Left kidney (tissue), 8 donors: ENCODE measurements at places on chromosomes 3 and 15.

- no peak for DNase-seq
These were observed 19.0 kb downstream of the SLCO3A1 start for GRCh38 chr15:91872356-91873137.

DNA sequence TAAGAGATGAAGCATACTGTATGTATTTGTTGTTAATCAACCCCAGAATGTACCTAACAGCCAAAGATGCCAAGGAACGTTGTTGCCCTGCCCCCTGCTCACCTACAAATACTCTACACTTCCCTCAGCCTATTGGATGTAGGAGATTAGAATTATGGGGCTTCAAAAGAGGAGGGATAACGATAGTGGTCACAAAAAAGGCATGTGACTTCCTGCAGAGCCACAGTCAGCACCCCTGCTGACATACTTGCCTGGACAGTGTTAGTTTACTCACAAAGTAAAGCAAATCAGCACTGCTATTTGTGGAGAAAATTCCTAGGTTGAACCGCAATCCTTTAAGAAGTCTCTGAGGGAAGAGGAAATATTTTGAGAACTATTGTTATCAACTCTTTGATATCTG lies 37.9 kb downstream of the PARP15 start:
- DNase-seq = no peak

DNA sequence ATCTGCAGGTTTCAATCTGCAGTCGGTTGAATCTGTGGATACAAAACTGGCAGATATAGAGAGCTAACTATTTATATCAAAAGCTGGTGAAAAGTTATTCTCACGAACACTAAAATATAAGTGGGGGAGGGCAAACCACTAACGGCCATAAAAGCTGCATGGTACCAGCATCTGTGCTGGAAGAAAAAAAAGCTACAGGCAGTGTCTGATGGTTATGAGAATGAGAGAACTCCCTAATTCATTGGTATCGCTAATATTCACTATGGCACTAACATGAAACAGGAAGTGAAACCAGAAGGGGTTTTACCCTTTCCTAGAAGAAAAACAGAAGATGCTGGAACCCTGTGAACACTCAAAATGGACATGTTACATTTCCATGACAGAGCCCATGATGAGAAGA lies 15.9 kb downstream of the CEP70 start:
- no peak for DNase-seq

GRCh38 chr15:38536201-38536676 lies 28.4 kb downstream of the RASGRP1 start:
- no peak for DNase-seq

DNA sequence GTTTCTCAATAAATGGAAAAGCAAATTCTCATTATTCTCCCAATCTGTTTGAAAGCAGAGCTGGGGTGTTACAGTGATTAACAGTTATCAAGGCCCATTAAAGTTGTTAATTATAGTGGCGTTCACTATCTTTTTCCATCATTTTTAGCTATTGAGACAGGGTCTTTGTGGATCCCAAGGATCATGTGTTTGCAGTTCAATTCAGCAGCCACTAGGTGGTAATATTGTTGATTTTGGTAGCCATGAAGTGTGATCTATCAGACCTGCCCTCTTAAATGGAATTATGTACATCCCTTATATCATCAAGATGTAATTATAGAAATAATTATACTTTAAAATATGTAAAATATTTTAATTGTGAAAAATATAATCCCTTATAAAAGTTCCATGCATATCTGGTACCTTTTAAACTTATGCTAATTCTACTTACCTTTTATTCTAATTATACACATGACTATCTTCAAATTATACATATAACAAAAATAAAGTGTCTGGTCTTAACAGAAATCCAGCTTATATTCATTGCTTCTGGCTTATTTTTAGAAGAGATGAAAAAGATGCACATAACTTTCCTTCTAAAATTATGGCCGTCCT lies 126.4 kb downstream of the GREM1 start:
- no peak for DNase-seq

GRCh38 chr15:94105760-94106159 lies 125.6 kb upstream of the MCTP2 start:
- no peak for DNase-seq

GRCh38 chr3:170869645-170870593 lies at the start of gene RPL22L1:
Gene RPL22L1 (minus strand): TSS chr3:170870195. CDS start chr3:170870167, 28 bp downstream.
- peak; percentile 95 for DNase-seq

- no peak for DNase-seq
These were observed 28.0 kb upstream of the TMOD3 start for GRCh38 chr15:51801391-51801835.

DNA sequence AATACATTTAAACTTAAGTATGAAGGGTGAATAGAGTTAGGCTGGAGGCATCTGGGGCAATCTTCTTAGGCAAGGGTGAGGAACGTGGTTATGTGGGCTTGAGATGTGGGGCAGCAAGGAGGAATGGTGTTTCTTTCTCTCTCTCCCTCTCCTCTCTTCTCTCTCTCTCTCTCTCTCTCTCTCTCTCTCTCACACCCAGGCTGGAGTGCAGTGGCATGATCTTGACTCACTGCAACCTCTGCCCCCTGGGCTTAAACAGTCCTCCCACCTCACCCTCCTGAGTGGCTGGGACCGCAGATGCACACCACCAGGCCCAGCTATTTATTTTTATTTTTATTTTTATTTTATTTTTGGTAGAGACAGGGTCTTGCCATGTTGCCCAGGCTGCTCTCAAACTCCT lies 4.0 kb upstream of the MGA start:
- no peak for DNase-seq

- no peak for DNase-seq
These were observed 180.8 kb downstream of the KCNAB1 start for GRCh38 chr3:156300929-156301840.

DNA sequence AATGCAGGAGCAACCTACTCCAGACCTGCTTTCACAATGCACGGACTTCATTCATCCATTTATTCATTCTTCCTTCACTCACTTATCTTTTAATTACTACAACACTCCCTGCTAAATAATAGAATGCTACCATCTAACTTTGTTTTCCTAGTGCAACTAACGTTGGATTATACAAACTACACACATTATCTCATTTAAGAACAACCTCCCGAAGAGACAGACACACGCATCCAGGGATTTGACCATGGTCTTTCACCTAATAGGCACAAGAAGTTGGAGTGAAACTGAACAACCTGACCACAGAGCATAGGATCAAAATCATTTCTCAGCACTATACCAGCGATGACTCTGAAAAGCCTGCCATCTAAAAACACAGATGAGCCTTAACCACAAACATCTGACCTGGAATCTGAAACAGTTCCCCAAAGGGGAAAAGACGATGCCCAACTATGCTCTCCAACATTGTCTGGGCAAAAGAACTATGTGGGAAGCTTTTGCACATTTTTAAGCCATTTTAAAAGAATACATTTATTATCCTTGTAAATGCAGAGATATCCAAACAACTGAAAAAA lies 21.0 kb downstream of the ZNF385D start:
- no peak for DNase-seq

GRCh38 chr15:63881431-63881830 lies 47.7 kb upstream of the HERC1 start:
- DNase-seq = no peak
